ENCODE measurements at places on chromosomes 13 and 19. TPM values are rescaled to one million over a fixed set of nuclear protein-coding genes. Genes with fewer than 3 reads are reported as not detected.
A peak's percentile ranks its signal among the peaks of the same experiment; 100 is the strongest.

GRCh38 chr19:17324357-17325114 lies 10.1 kb downstream of the ANO8 start:
- no peak for DNase-seq

- DNase-seq: no peak
Observed at GRCh38 chr13:61466280-61466679, 50.6 kb upstream of the PCDH20 start.

SULT2B1 gene
- total RNA-seq: not detected

DNA sequence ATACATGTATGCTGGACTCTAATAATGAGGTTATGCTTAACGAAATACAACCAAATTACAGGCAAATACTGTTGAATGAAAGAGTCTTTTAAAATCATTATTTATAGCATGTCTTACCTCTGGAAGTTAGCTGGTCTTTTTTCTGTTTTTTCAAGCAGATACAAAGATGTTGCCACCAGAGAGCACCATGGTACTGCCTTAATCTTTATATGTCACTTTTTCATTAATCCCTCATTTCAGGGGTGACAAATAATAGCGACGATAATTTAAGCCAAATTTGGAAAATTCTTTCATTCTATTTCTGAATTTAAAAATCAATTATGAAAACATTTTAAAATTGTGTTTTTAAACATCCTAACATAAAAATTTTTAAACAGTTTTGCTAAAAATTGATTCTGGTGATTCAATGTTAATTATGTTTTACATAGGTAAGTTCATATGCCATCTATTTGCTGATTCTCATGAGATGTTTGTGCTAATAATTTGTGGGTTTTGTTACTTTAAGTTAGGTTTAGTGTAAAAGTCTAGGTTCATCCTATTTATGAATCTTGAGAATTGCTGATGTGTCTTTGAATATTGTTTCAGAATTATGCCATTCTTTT lies 379.3 kb upstream of the SGCG start:
- DNase-seq: no peak

- peak; percentile 81 for DNase-seq
Observed at GRCh38 chr13:30572859-30573275, 44.9 kb upstream of the USPL1 start.

DNA sequence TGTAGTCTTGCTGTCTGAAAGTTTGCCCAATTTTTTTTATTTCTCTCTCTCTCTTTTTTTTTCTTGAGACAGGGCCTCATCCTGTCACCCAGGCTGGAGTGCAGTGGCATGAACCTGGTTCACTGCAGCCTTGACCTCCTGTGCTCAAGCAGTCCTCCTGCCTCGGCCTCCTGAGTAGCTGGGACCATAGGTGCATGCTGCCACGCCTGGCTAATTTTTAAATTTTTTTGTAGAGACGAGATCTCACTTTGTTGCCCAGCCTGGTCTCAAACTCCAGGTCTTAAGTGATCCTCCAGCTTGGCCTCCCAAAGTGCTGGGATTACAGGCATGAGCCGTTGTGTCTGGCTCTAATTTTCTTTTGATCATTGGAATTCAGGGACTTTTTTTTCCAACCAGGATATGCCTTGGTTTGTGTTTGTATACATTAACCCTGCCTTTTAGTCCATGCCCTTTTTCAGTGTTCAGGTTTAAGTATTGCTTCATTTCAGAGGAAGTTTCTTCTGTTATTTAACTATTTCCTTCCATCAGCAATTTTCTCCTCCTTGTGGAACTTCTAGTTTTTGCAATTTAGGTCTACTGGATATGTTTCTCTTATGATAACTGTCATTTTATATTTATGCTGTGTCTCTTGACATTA lies 201.4 kb downstream of the PCCA start:
- DNase-seq: no peak

ZNF77 gene
- total RNA-seq: 2.4 TPM

DNA sequence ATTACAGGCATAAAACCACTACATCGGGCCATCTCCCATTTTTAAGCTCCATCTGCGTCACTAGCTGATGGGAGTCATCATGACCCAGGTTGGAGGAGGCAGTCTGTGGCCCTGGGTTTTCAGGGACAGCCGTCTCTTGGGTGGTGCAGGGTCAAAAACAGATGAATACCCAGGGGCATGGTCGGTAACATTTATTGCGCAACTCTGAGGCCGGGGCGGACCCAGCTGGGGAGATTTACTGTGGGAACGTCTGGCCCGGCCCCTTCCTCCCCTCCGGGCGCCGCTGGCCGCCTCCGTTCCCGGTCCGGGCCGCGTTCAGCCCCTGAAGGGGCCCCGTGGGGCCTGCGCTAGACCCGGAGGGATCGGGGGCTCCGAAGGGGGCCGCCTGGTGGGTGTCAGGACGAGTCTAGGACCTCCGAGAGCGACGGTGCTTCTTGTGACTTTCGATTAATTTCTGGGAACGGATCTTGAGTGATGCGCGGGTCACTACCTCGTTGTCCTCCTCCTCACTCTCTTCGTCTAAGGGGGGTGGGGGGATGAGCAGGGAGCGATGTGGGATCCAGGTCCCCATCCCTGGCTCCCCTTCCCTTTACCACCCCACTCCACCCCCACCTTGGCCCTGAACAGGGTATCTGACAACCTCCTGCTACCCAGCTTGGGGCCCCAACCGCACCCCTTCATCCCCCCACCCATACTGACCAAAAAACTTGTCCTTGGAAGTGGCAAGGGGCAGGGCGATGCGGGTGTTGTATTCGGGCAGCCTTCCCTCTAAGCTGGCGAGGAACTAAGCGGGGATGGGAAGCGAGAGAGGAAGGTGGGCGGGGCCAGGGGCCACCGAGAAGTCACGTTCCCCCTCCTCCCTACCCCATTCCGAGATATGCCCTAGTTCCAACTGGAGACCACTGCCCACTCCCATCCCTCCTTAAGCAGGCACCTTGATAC lies 1.6 kb upstream of the RGL3 start:
- DNase-seq: no peak

DNA sequence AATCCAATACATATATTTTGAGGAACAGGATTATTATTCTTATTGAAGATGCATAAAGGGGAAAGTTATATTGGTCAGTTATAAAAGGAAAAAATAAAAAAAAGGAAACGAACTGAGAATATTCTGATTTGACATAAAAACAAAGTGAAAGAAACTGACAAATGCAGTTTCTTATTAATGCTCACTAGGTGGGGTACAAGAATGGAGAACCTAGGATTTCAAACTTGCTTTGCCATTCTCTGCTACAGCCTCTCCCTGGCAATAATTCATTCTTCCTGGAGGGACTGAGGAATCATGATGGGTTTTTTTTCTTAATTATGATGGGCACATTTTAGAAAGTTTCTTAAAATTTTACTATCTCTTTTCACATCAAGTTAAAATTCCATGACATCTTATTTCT lies 154.9 kb downstream of the PCDH9 start:
- DNase-seq: no peak

DNA sequence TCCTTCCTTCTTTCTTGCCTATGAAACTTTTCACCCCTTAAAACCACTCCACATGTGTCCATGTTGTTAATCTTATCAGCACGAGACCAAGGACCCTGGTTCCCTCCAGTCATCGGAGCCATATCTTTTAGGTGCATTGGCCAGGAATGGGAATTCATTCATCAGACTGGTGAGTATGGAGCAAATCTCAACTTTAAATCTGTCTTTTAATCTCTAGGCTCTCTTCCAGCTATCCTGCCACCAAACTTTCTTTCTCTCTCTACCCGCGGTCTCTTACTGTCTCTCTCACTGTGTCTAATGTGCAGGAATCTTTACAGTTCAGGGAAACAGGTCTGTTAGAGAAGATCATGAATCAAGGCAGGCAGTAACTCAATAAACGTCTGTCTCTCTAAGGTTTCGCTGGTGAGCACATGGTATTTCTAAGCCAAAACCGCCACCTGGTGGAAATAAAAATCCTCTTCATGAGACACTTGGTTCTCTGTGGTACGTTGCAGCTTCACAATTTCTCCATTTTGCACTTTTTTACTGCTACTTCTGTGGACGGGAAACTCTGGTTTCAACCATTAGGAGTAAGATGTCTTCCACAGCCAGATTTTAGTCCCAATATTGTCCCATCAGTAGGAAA lies 16.1 kb downstream of the LGALS16 start:
- peak; percentile 46 for DNase-seq

IGFL3 gene
- not detected for total RNA-seq

DNA sequence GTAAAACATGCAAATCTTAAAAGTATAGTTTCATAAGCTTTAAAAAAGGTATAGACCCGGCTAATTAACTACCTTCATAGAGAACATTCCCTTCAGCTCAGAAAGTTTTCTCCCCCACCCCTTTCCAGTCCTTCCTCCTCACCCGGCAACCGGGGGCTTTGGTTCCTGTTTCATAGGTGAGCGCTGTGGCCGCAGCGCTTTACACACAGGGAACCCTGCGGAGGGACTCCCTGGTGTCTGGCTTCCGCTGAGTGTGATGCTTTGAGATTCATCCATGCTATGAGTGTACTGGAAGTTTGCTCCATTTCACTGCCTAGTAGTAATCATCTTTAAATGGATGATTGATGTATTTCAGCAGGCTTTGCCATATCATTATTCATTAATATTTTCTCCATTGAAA lies 26.0 kb upstream of the PABPC3 start:
- DNase-seq: no peak

- no peak for DNase-seq
Observed at GRCh38 chr13:111920306-111920931, 146.5 kb upstream of the SOX1 start.

- DNase-seq: no peak
Observed at GRCh38 chr13:112867301-112867711, 101.7 kb upstream of the MCF2L start.

METTL21C gene
- total RNA-seq: not detected

LINGO3 gene
- 0.22 TPM for total RNA-seq

GRCh38 chr19:1284979-1285736 lies 515 bp upstream of the EFNA2 start:
- no peak for DNase-seq

GRCh38 chr13:51645761-51646670 lies 61.8 kb downstream of the WDFY2 start:
- peak; percentile 49 for DNase-seq

DNA sequence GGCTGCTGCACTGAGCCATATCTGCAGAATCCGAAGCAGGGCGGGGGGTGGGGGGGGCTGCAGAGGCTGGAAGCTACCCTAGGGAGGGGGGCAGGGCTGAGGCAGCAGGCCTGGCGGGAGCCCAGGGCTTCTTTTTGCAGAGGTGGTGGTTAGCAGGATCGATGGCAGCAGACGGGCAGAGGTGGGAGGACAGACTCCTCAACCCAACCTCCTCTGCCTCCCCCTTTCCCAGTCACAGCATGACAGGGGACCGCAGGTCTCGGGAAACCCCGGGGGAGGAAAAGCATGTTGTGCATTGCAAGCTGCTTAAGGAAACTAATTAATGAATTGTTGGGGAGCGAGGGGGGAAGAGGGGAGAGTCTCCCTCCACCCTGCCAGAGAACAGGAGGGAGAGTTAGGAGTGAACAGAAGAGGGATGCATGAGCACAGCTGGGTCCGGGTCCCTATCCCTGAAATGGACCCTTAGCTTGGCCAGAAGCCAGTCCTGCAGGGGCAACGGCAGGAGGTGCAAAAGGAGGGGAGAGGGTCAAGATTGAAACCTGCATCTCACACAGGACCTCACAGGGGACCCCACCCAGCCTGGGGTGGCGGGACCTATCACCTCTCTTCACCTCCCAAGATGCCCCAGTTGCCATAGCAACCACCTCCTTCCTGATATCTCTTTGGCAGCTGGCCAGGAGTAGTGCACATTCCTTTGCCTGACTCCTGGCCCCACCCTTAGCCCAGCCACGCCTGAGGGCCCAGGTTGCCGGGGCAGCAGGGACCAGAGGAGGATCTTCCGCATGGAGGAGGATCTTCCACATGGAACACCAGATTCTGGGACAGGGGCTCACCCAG lies 1.8 kb downstream of the FXYD7 start:
- no peak for DNase-seq

DNA sequence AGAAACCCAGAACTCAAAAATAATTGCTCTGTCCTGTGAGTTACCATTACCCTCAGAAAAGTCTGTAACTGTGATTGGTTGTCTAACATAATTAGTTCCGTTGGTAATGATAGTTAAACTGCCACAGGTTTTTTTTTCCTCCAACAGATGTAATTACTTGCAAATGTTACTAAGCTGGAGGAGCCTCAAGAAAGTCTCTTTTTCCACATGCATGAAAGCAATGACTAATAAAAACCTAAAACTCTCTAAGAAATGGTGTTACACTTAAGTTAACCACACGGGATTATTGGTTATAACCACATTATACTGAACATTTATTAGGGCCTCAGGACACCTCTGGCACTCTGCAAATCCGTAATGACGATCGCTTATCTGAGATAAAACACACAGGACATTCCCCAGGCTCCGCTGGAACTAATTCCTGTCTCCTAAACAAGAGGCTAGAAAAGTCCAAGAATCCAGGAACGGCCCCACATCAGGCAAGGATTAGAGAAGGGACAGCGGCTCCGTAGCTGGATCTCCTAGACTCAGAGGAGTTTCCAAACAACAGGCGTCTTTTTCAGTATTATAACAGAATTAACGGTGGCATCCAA lies 753 bp downstream of the ZNF235 start:
- DNase-seq: no peak

ZNF667 gene
- 0.91 TPM for total RNA-seq

GRCh38 chr13:40187324-40187795 lies 479.1 kb downstream of the FOXO1 start:
- DNase-seq: peak; percentile 67

ZNF543 gene
- 4.5 TPM for total RNA-seq

GRIK5 gene
- 0.52 TPM for total RNA-seq

DNA sequence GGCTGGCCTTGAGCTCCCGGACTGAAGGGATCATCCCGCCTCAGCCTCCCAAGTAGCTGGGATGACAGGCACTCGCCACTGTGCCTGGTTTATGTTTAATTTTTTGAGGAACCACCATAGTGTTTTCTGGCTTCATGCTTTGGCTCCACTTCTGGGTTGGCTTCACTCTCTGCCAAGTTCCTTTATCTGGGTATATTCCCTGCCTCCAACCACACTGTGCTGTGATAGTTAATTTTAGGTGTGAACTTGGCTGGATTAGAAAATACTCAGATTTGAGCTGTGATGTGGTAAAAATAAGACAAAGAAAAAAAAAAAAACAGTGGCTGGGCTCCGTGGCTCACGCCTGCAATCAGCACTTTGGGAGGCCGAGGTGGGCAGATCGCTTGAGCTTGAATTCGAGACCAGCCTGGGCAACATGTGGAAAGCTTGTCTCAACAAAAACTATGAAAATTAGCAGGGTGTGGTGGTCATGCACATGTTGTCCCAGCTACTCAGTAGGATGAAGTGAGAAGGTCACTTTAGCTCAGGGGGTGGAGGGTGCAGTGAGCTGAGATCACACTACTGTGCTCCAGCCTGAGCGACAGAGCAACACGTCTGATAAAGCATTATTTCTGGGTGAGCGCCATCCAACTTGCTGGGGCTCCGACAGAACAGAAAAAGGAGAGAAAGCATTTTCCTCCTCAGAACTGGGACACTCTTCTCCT lies 7.5 kb upstream of the ILF3 start:
- no peak for DNase-seq

- no peak for DNase-seq
Observed at GRCh38 chr13:41622432-41623429, 165.4 kb downstream of the RGCC start.

GRCh38 chr13:50189450-50189849 lies 174.2 kb downstream of the KCNRG start:
- DNase-seq: no peak

- no peak for DNase-seq
Observed at GRCh38 chr19:41029524-41030432, 38.7 kb downstream of the CYP2B6 start.

PRSS57 gene
- 3.3 TPM for total RNA-seq

GRCh38 chr13:87131611-87132010 lies 539.6 kb upstream of the SLITRK5 start:
- no peak for DNase-seq

Measured in CD4-positive, CD25-positive, alpha-beta regulatory T cell (primary cell).